ENCODE measurements at places on chromosomes 13 and 19. TPM values are rescaled to one million over a fixed set of nuclear protein-coding genes. Genes with fewer than 3 reads are reported as not detected.

GRCh38 chr19:32674931-32675719 lies at the start of gene ANKRD27:
Gene ANKRD27, minus strand, starts transcription at chr19:32675180. Its CDS starts 16,165 bp downstream, at chr19:32659015.
- H3K36me3 ChIP-seq, result no peaks in the 10 kb centered on the region
- peak; percentile 98 for DNase-seq
- H3K4me3 ChIP-seq, result peak within 1 kb of the TSS; percentile 79

LILRA2 gene
- not detected for total RNA-seq

NUDT19 gene
- 14.2 TPM for total RNA-seq

PCSK4 gene
- total RNA-seq, result 1.4 TPM

GRCh38 chr13:96527497-96527896 lies 437.6 kb downstream of the HS6ST3 start:
- H3K36me3 ChIP-seq, result no peaks in the 10 kb centered on the region
- no peaks in the 10 kb centered on the region for H3K4me1 ChIP-seq
- H3K27ac ChIP-seq, result no peak overlapping the region
- H3K27me3 ChIP-seq, result no peaks in the 10 kb centered on the region
- no peak for DNase-seq
- no peak overlapping the region for H3K4me3 ChIP-seq

MYBPC2 gene
- total RNA-seq, result 0.29 TPM
